ENCODE measurements at places on chromosomes 3 and 15.

- DNase-seq: no peak
- H3K27me3 ChIP-seq: no peaks in the 10 kb centered on the region
- H3K36me3 ChIP-seq: no peaks in the 10 kb centered on the region
- H3K27ac ChIP-seq: no peak overlapping the region
- H3K4me1 ChIP-seq: no peaks in the 10 kb centered on the region
These were observed 72.7 kb downstream of the IL1RAP start for GRCh38 chr3:190586631-190587011.

GRCh38 chr3:165193366-165194254 lies 2.6 kb downstream of the SLITRK3 start:
- peaks cover 27% of the 10 kb centered on the region for H3K4me1 ChIP-seq
- peaks cover 8% of the 10 kb centered on the region for H3K27me3 ChIP-seq
- no peaks in the 10 kb centered on the region for H3K36me3 ChIP-seq
- no peak overlapping the region for H3K27ac ChIP-seq

- DNase-seq: no peak
- no peaks in the 10 kb centered on the region for H3K27me3 ChIP-seq
- H3K4me3 ChIP-seq: no peak overlapping the region
- H3K27ac ChIP-seq: no peak overlapping the region
- H3K4me1 ChIP-seq: no peaks in the 10 kb centered on the region
These were observed 38.6 kb downstream of the ZBTB11 start for GRCh38 chr3:101638261-101638745.

GRCh38 chr3:140223631-140224030 lies 288.6 kb downstream of the CLSTN2 start:
- H3K36me3 ChIP-seq: no peaks in the 10 kb centered on the region
- DNase-seq: no peak
- H3K4me3 ChIP-seq: no peak overlapping the region

GRCh38 chr15:72982714-72983113 lies 69.5 kb upstream of the NEO1 start:
- no peaks in the 10 kb centered on the region for H3K4me1 ChIP-seq
- H3K27me3 ChIP-seq: no peaks in the 10 kb centered on the region
- no peak for DNase-seq
- H3K4me3 ChIP-seq: no peak overlapping the region

GRCh38 chr3:159886050-159886449 lies 102.6 kb upstream of the IL12A start:
- no peaks in the 10 kb centered on the region for H3K27me3 ChIP-seq
- H3K27ac ChIP-seq: no peak overlapping the region
- no peaks in the 10 kb centered on the region for H3K4me1 ChIP-seq

GRCh38 chr3:71358243-71358642 lies 225.3 kb downstream of the FOXP1 start:
- no peak overlapping the region for H3K4me3 ChIP-seq

DNA sequence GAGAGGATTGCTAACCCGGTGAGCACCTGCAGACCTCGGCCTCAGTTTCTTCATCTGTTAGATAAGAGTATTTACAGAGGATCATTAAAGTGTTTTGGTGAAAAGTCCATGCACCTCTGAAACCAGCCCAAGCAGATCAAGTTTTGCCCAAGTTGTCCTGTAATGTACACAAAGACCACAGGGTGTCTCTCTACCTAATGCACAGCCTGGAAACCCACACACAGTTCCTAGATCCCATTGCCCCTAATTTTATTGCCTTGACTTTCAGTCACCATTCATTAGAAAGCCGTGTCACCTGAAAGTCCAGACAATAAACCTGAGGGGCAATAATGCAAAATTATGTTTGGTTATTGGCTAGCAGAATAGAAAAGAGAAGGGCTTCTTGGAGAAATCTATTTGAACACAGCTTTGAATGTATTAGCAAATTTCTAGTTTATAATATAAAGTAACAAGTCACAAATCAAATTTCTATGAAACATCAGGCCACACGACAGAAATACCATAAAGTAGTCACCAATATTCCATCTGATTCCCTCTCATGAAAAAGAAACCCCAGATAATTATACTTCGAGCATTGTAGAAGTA lies 161.3 kb upstream of the SLC2A2 start:
- H3K27me3 ChIP-seq: no peaks in the 10 kb centered on the region
- no peak overlapping the region for H3K27ac ChIP-seq
- DNase-seq: peak; percentile 33
- no peaks in the 10 kb centered on the region for H3K36me3 ChIP-seq

GRCh38 chr3:76429581-76430177 lies 610.2 kb upstream of the ROBO2 start:
- no peaks in the 10 kb centered on the region for H3K27me3 ChIP-seq
- no peaks in the 10 kb centered on the region for H3K4me1 ChIP-seq
- no peak overlapping the region for H3K4me3 ChIP-seq
- DNase-seq: no peak
- no peak overlapping the region for H3K27ac ChIP-seq

DNA sequence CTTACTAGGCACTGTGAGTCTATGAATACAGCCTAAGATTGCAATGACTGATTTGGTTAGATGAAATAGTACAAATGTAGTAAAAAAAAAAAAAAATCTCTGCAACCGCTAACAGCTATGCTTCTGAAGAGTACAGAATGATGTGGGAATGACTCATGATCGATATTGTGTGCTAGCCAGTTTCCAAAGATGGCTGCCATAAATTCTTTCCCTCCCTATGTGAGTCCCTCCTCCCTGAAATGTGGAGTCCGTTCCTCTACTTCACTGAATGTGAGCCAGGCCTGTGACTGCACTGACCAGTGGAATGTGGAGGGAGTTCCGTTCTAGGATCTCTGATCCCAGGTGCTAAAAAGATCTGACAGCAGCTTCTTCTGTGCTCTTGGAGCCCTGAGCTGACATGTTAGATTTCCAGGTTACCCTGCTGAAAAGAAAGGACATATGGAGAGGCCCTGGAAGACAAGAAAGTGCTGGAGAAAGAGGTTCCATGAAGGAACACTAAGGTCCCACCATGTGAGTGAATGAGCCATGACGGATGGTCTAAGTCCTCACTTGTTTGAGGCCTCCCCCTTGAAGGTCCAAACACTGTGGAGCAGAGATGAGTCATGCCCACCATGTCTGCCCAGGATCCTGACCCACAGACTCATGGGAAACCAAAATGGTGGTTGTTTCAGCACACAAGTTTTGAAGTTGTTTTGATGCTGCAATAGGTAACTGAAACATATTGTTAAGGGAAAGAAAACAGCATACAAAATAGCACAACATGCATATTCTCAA lies 46.3 kb downstream of the DGKG start:
- DNase-seq: no peak
- H3K4me1 ChIP-seq: no peaks in the 10 kb centered on the region
- no peaks in the 10 kb centered on the region for H3K36me3 ChIP-seq
- no peaks in the 10 kb centered on the region for H3K27me3 ChIP-seq

DNA sequence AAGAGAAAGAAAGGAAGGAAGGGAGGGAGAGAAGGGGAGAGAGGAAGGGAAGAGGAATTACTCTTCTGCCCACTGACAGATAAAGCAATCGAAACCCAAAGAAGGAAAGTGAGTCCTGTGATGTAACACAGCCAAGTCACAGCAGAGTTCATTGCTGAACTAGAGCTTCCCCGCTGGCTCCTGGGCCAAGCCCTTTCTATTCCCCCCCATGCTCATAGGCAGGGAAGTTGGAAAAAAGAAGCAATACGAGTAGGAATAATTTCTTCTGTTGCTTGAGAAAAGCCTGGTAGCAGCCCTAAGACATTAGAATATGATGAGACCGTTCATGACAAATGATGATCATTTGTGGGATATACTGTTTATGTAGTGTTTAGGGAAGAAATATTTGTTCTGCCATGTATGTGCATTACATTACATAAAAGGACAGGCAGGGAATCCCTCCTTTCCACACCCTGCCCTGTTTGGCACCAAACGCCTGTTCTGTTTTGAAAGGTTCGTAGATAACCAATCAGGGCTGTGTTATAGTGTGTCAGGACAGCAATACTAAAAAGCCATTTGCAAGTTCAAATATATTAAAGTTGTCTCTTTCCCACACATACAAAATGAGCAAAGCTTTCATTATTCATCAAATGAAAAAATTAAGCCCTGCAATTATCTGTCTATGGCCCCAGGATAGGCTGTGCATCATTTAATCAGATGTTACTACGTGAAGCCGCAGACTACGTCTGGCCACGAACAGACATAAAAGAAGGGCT lies 111.0 kb upstream of the TRPM1 start:
- no peak overlapping the region for H3K27ac ChIP-seq
- no peaks in the 10 kb centered on the region for H3K27me3 ChIP-seq
- no peak overlapping the region for H3K4me3 ChIP-seq
- no peaks in the 10 kb centered on the region for H3K36me3 ChIP-seq

GRCh38 chr15:81379269-81379668 lies 5.3 kb upstream of the TMC3 start:
- no peaks in the 10 kb centered on the region for H3K4me1 ChIP-seq
- H3K27me3 ChIP-seq: no peaks in the 10 kb centered on the region
- no peak overlapping the region for H3K27ac ChIP-seq
- H3K36me3 ChIP-seq: no peaks in the 10 kb centered on the region

DNA sequence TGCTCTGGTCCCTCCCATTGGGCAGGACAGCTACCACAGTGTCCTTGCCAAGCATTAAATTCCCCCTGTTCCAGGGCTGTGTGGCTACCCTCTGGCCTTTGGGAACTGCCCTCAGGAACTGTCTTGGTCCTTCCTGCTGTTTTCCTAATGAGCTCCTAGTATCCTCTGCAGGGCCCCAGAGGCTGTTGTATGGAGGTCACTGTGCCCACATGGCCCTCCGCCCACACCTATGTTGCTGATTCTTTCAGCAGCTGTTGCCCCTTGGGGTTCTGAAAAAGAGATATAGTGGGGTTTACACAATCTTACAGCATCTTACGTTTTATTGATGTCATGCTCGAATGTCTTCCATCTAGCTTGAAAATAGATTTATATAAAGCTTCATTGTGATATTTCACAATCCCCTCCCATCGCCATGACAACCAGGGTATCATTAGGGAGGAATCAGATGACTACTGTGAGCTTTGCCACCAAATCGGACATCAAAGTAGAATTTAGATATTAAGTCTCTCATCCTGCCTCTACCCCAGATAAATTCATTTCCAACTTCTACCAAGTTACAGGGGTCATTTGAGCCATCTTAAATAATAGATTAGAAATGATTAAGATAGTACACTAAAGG lies 97.1 kb upstream of the NR2E3 start:
- H3K4me1 ChIP-seq: peaks cover 13% of the 10 kb centered on the region
- no peak overlapping the region for H3K27ac ChIP-seq

DNA sequence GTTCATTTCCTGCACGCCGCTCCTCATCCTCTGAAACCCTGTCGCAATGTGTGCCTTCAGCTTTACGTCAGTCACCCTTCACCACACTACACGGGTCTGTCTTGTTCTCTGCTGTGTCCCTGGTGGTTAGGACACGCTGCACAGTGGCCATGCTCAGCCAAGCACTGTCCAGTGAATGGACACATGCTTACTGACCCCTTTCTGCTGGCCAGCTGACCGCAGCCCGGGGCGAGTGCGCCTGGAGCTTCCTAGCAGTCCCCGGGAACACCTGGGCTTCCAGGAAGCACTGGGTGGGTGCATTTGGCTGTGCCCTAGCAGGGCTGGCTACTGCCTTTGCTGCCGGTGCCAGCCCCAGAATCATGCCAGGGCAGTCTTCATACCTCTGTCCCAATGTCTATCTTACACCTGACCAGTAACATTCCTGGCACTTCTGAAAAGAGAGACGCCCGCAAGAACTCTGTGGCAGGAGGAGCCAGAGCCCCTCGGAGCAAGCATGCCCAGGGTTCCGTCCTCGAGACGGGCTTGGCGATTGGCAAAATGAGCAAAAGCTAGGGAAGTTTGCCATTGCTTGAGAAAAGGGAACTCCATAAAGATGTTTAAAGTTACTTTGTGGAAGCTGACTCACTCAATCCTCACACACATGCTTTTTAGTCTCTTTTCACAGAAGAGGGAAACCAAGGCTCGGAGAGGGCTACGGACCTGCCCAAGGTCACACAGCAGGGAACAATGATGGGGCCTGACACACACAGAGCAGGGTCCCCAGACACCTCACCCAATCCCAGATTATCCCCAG lies 15.7 kb upstream of the ZXDC start:
- no peak for DNase-seq
- no peak overlapping the region for H3K4me3 ChIP-seq
- H3K4me1 ChIP-seq: peaks cover 8% of the 10 kb centered on the region

All from testis (tissue), 5 donors.